HCT116 (cell line): ENCODE measurements at places on chromosomes 5 and 9.

GRCh38 chr9:78292716-78293497, 4.0 kb upstream of the PSAT1 start:
- DNase-seq, result no peak

DNA sequence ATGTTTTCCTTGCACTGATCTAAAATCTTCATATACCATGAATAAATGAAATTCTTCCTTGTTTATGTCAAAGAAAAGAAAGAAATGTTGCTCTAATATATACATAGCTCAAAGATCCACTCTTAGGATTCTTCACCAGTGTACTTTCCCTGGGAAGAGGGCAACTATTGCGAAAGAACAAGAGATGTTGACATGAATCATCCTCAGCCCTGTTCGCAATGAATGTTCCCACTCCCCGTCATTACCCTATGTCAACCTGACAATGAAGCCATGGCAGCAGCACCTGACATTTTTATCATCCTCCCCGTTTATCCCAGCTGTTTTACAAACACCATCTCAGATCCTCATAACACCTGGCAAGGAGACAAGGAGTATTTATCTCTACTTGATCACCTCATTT, 409.1 kb upstream of the GRIA1 start:
- DNase-seq, result no peak

DNA sequence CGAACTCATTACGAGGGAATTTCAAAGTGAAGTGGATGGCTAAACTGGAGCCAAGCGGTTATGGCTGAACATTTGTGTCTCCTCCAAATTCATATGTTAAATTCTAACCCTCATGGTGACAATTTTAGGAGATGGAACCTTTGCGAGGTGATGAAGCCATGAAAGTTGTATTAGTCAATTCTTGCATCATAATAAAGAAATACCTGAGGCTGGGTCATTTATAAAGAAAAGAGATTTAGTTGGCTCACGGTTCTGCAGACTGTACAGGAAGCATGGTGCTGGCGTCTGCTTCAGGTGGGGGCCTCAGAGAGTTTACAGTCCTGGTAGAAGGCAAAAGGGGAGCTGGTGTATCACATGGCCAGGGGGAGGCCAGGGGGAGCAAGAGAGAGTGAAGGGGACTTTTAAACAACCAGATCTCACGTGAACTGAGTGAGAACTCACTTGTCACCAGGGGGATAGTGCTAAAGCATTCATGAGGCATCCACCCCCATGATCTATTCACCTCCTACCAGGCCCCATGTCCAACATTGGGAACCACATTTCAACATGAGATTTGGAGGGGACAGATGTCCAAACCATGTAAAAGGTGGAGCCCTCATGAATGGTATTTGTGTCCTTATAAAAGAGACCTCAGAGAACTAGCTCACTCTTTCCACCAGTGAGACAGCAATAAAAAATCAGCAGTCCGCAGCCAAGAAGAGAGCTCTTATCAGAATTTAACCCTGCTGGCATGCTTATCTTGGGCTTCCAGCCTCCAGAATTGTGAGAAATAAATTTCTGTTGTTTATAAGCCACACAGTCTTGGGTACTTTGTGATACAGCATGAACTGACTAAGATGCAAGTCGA, 143.4 kb downstream of the MTRR start:
- DNase-seq, result no peak

GRCh38 chr5:35098214-35098613, 50.5 kb upstream of the AGXT2 start:
- DNase-seq, result no peak

- DNase-seq, result no peak
These were observed 1.3 kb downstream of the LCP2 start for GRCh38 chr5:170296036-170296934.

DNA sequence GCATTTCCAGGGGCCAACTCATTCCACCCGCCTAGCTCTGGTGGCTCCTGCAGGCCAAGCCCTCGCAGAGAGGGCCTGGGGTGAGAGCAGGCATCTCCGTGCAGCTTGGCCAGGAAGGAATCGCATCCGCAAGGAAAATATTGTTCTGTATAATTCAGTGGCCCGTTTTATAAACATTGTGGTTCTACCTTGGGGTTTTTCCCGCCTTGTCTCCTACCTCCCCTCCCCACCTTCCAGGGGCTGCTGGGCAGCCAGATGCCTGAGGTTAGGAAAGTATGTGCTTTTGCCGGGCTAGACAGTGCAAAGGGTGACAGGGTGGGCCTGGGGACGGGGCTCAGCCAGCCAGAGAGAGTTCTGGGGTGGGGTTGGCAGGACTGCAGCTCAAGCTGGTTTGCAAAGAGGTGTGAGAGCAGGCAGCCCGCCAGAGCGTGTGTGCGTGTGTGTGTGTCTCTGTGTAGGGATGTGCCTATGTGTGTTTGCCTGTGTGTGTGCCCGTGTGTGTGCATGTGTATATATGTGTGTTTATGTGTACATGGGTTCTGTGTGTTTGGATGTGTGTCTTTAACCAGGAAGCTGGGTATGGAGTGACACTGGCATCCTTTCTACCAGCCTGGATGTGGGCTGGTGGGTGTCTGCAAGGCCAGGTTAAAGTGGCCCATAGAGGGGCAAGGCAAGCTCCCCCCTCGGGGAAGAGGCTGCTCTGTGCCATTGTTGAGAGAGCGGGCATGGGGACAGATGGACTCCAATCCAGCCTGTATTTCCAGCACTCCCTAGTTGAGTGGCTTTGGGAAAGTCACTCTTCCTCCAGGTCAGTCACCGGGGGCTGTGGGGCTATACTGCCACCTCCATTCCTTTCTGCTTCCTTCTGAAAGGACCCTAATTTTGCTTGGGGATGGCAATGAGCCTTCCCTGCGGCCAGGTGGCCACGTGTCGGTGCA, 10.6 kb upstream of the SLC2A6 start:
- no peak for DNase-seq

GRCh38 chr5:93782978-93783377, 41.6 kb upstream of the POU5F2 start:
- DNase-seq, result no peak

- DNase-seq, result no peak
These were observed 183.0 kb downstream of the CETN3 start for GRCh38 chr5:90226433-90227099.

DNA sequence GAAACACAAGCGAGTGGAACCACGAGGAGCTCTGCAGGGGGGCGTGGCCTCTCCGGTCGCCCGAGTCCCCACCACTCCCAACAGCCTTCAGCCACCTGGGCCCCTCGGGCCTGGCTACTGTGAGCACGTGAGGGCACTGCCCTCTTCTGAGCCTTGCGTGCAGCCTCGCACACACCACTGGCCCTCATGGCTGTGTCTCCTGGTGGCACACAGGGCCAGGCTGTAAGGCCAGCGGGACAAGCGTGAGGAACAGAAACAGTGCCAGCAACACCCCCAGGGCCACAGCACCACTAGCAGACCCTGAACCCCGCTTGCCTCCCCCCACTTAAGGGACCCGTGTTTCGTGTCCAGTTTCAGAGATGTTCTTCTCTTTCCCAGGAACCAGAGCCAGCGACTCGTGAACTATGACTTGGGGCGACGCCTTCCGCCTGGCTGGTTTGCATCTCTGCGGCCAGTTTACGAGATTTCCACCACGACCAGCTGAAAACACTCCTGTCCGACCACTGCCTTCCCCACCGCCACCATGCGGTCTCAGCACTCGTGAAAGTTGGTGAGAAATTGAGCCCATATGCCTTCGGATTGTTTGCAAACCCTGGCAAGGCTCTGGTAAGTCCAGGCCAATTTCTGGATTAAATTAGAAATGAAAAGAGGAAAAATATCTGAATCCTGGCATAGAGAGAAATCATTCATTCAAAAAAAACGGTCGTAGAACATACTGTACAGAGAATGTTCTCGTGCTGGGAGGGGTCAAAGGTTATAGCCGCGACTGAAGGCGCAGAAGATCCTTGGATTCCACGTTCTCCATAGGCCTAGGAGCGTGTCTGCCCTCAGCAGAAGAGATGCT, 135.6 kb downstream of the ZNF354C start:
- DNase-seq, result no peak

DNA sequence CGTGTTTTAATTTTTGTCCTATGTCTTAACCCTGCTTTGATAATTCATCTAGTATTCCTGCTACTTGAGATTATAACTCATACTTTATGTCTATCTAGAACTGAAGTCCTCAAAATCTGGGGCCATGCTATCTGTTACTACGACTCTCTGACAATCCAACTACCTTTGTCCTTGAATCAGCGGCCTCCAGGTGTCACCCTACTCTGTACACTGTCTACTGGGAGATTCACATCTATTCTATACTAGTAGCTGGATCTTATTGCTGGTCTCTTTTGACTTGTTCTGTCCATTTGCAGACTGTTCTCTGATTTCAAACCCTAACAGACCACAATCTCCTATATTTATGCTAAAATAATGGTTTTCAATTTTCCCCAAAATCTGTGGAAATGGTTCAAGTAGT, 225.5 kb upstream of the ELAVL2 start:
- DNase-seq, result no peak

DNA sequence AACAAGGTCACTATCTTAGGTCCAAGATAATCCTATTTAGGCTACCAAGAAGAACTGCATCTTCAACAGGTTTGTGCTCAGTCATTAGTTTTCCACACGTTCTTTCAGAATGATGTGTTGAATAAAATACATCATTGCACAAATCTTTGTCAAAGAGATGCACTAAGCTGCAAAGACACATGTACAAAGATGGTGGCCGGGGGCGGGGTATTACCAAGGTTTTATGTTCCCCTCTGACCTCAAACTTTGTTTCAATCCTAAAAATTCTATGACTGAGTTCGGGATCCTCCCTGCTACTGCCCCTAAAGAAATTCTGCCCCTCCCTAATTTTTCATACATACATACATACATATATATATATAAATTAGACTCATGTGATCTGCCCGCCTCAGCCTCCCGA, 14.2 kb downstream of the HSPA9 start:
- DNase-seq, result no peak
